ENCODE measurements at places on chromosomes 7 and 10.

DNA sequence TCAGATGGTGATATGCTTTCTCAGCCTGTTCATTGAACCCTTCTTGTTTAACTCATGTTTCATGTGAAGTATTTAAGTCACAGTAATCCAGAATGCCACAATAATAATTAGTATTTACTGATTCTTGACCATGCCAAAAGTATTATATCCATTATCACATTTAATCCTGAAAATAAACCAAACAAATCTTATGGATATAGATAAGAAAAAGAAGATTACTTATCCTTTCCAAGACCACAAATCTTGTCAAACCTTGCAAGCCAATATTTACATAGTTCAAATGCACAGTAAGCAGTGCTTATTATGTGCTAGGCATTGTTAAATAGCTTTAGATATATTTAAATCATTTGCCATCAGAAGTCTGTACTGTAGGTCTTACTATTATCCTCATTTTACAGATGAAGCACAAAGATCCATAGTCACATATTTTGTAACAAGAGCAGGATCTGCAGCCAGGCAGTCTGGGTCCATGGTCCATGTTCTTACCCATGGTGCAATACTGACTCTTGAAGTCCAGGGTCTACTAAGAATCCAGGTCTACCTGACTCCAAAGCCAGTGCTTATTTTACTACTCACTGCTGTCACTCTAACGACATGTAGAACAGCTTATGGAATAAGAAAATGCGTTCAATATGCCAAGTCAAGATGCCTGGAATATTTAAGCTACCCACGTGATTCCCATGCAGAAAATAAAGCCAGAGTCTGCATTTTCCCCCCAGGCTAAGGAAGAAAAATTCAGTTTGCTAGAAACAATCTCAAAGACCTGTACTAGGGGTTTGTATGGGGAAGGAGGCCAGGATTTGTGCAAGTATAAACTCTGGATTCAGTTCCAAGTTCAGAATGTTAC is 984.8 kb upstream of the LRRTM3 start:
- DNase-seq = no peak

DNA sequence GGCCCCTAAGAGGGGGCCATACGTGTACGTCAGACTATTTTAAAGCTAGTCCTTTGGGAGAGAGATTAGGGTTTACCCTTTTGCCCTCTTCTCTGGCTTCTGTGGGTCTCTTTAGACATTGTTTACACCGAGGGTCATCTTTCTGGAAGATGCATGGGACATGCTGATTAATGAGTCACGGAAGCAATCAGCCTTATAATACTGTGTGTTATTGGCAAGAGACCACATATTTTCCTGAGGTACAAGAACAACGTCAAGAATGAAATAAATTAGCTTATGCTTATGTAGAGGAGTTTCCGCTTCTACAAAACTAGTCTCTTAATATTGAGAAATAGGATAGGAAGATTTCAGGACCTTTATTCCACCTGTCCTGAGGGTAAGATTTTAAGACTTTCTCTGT is 327.7 kb downstream of the BBS9 start:
- DNase-seq = no peak

DNA sequence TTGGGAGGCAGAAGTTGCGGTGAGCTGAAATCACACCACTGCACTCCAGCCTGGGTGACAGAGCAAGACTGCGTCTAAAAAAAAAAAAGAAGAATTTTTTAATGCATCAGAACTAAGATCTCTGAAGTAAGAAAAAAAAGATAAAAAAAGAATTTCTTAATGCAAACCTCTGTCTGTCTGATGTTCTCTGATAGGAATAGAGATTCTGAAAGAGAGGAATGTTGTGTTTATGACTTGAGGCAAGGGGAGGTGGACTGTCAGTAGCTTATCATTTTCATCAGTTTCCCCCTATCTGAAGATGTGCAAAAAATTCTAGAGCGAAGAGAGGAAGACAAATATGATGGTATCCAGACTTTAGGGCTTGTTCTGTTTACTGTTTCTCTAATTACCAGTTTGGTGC is 121.5 kb downstream of the SEC23IP start:
- DNase-seq = no peak

DNA sequence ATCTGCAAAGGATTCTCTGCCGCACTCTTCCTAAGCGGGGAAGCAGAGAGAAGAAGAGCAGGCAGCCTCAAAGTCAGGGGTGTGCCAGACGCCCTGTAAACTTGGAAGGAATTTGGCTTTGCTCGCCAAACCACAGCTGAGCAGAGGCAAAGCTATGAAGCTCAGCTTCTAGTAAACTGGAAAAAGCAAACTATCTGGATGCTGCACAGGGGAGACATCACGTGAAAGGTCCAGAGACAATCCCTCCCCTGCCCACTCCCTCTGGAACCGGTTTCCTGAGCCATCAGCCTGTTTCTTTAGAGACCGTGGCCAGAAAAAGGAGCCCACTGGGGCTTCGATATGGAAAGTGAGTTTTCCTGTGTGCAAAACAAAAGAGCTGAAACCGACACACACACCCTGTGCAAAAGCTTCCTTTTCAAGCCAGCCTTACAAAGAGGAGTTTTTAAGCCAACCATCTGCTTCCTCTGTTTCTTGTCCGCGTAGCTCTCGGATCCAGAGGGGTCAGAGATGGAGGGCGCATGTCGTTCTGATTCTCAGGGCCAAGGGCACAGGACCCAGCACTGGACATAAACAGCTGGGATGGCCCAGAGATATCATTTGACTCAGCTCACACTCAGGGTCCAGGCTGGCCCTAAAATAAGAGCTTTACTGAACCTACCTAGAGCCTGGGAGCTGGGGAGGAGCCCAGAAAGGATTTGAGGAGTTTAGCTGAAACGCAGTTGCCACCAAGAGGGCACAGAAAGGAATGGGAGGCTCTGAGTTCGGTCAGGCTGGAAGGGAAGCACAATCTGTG is 58.2 kb upstream of the DNAAF5 start:
- DNase-seq = peak; percentile 28

DNA sequence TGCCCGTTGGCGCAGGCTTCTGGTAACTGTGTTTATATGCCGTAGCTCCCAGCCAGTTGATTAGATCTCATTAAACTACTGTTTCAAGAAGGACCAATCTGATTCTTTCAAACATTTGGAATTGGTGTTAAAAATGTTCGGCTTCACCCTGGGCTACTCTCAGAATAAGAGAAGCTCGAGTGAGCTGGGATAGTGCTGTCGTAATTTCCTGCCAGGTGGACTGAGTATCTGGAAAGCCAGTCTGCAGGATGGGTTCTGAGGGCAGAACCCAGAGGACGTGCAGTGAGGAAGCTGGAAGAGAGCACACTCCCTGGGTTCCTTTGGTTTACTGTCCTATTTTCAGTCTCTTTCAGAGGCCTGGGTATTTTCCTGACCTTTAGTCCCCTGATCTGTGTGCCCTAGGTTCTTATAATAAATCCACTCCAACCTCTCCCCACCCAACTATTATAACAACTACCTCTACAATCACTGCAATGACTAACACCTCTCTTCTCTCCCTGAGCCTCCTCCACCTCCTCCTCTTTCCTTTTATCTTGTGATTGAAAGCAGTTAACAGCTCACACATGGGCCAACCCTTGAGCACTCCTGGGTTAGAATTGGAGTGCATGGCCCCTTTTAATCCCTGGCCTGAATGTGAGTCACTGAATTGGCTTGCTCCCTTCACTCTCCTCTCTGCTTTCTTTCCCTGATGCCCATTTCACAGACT is 63.0 kb downstream of the AOAH start:
- no peak for DNase-seq

DNA sequence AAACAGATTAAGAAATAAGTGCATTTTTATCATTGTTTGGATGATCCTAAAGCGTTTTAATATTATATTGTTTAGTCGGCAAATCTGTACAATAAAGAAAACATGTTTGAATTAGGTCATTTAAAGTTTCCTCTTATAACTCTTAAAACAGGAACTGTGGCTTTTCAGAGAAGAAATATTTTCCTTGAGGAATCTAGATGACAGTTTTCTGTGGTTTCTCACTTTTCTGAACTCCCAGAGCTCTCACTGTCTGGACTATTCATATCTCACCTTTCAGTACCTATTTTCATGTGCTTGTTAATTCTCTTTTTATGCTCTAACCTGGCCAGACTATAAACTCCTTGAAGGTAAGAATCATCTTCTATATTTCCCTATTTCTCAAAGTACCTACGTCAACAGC is 135.1 kb downstream of the CHN2 start:
- no peak for DNase-seq

- no peak for DNase-seq
Measured at GRCh38 chr7:44568771-44569560, 4.7 kb downstream of the DDX56 start.

GRCh38 chr10:127506094-127506493 is 43.0 kb upstream of the NPS start:
- DNase-seq = no peak

- peak; percentile 47 for DNase-seq
Measured at GRCh38 chr7:92831716-92832533, 4.4 kb downstream of the CDK6 start.

- DNase-seq = peak; percentile 91
Measured at GRCh38 chr10:68955832-68956532, at the start of gene DDX21. Gene DDX21 (plus strand): TSS chr10:68956170. CDS start chr10:68956226, 56 bp downstream.

DNA sequence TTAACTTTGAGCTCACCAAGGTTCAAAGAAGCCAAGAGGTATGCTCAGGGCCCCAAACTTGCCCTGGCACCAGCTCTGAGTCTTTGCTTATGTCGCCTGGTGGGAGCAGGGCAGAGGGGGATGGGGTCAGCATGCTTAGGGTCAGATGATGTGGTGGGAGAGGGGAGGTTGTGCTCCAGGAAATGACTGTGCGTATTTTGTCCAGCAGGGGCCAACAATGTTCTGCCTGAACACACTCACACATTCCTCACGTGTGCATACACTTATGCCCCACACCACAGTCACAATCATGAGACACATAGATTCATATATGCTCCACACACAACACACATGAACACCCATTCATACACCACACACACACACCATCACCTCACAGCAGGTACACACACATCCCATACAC is 4.4 kb upstream of the RAMP3 start:
- DNase-seq = peak; percentile 23

DNA sequence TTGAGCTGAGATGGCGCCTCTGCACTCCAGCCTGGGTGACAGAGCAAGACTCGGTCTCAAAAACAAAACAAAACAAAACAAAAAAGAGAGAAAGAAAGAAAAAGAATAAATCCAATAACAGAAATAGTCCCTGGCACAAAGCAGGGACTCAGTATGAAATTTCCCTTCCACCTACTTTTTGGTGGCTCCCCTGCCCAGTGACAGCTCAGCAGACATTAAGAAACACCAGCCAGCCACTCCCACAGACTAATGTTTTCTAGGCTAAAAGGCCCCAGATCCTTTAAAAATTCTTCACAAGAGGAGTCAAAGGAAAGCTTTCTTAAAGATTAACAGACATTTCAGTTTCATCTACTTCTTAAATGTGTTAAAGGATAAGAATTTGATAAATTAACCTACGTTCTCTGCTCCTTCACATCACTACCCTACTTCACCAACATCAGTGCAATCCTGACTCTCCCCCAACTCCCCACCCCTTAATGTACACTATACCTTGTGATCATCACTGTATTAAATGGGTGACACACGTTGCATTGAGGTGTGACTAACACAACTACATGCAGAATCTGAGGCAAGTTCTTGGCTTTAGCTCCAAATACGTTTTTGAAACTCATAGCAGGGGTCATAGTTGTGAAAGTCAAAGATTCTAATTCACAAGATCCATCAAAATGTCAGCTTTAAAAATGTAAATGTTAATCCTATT is 114.5 kb upstream of the CAV2 start:
- DNase-seq = no peak

DNA sequence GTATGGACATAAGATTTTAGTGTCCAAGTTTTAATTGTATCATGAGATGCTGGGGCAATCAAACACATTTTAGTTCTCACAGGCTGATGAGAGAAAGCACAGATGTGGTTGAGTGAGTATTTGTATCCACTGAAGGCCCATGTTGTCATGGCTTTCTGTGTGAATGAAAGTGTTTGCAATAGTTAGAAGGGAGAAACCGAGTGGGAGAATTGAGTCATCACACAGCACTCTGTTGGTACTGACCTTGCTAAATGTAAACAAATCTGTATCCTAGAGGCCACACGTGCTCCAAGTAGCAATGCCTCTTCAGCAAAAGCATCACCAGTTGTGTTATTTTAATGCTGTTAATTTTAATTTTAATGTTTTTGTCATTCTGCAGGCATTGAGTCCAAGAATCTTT is 121.2 kb downstream of the EMX2 start:
- DNase-seq = no peak

DNA sequence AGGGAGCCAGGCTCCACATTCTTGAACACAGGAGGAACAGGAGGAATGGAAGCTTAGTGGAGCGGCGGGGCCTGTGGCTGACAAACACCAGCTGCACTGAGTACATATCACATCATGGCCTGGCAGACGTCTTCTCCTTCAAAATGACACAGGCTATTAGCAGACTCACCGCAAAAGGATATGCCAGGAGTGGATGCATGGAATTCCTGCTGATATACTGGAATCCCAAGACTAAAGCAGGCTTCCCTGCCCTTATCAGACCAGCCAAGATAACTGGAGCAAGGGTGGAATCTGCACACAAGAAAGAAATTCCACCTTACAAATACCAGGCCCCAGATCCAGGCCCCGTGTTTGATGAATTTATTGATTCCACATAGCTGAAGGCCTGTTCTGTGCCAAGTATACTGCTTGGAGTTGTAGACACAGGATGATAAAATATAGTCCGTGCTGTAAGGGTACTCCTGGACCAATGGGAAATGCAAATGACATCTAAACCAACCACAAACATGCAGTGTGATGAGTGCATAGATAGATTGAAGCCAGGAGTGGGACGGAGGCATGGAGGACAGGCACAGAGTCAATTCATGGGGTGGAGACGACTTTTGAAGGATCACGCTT is 480.5 kb upstream of the ZMIZ1 start:
- no peak for DNase-seq

GRCh38 chr10:33087152-33087551 is 129.1 kb upstream of the ITGB1 start:
- no peak for DNase-seq

GRCh38 chr7:48621076-48621475 is 303.3 kb upstream of the CDC14C start:
- DNase-seq = no peak

- DNase-seq = no peak
Measured at GRCh38 chr7:48046458-48046857, 11.1 kb downstream of the C7orf57 start.

GRCh38 chr10:80686734-80687475 is 149.2 kb downstream of the SH2D4B start:
- no peak for DNase-seq

- DNase-seq = no peak
Measured at GRCh38 chr10:31073211-31073610, 41.5 kb upstream of the ZNF438 start.

GRCh38 chr10:125141860-125142484 is 18.4 kb downstream of the CTBP2 start:
- DNase-seq = no peak

GRCh38 chr7:32059289-32060011 is 10.8 kb downstream of the PDE1C start:
- no peak for DNase-seq

All from RWPE2 (cell line).